Upper lobe of right lung (tissue), 1 donor: ENCODE measurements at places on chromosomes 3 and 15. TPM values are rescaled to one million over a fixed set of nuclear protein-coding genes. Genes with fewer than 3 reads are reported as not detected.

Gene TMC3
- total RNA-seq = not detected

Gene NUDT16
- 47.2 TPM for total RNA-seq

Gene RNU5B-1
- total RNA-seq = 21.6 TPM

Gene MAP3K13
- total RNA-seq = 37.6 TPM

Gene RHOV
- total RNA-seq = not detected

Gene EBLN2
- 4.0 TPM for total RNA-seq

Gene CP
- total RNA-seq = 3.4 TPM

Gene SLC22A13
- 0.41 TPM for total RNA-seq

Gene DPH3
- 29.8 TPM for total RNA-seq

Gene STRIT1
- total RNA-seq = not detected

Gene RPSA
- 732 TPM for total RNA-seq

Gene TMEM212
- not detected for total RNA-seq

Gene C3orf52
- total RNA-seq = 20.1 TPM

Gene AGBL1
- total RNA-seq = 6.5 TPM

Gene JMJD7
- 36.7 TPM for total RNA-seq

Gene KIF7
- total RNA-seq = 2.1 TPM

Gene TAMM41
- 13.0 TPM for total RNA-seq

Gene CCDC13
- total RNA-seq = 0.87 TPM

Gene SI
- total RNA-seq = not detected

Gene LEKR1
- total RNA-seq = 2.1 TPM

Gene NOX5
- total RNA-seq = 0.14 TPM

Gene CTXND1
- 1.9 TPM for total RNA-seq

Gene TRIM42
- total RNA-seq = not detected

Gene GNAT1
- total RNA-seq = not detected

Gene EPHB1
- total RNA-seq = 1.6 TPM

Gene TLR9
- total RNA-seq = 0.87 TPM

Gene DPPA2
- not detected for total RNA-seq

Gene SAMD7
- total RNA-seq = not detected

Gene CHRM5
- total RNA-seq = not detected

Gene CYP19A1
- total RNA-seq = 0.58 TPM

Gene MNS1
- total RNA-seq = 0.58 TPM

Gene POC1A
- 2.5 TPM for total RNA-seq

Gene GOLGA6A
- total RNA-seq = not detected

Gene CPEB1
- total RNA-seq = 2.5 TPM

Gene MYO1E
- 98.4 TPM for total RNA-seq

Gene WDR72
- total RNA-seq = 3.2 TPM

Gene PARP15
- 9.7 TPM for total RNA-seq

Gene GOLGA6L10
- total RNA-seq = 0.23 TPM

Gene GP5
- 0.26 TPM for total RNA-seq

Gene DNAJA4
- total RNA-seq = 17.9 TPM

Gene CACNA1D
- 47.2 TPM for total RNA-seq

Gene CCR5
- 8.7 TPM for total RNA-seq

Gene SHC4
- total RNA-seq = 0.32 TPM

Gene FGF7
- total RNA-seq = 21.9 TPM
